ENCODE measurements at places on chromosomes 13 and 19. TPM values are rescaled to one million over a fixed set of nuclear protein-coding genes. Genes with fewer than 3 reads are reported as not detected.

- ATAC-seq: no peak
These were observed 1300.7 kb downstream of the PCDH9 start for GRCh38 chr13:65929436-65929835.

The ZNF497 gene
- total RNA-seq: 0.85 TPM

GRCh38 chr19:58037927-58038687 is 4.3 kb downstream of the ZSCAN1 start:
- peak; percentile 2 for ATAC-seq

- ATAC-seq: no peak
These were observed 10.8 kb upstream of the CCNA1 start for GRCh38 chr13:36421447-36421846.

- peak; percentile 57 for ATAC-seq
These were observed 68.6 kb downstream of the ERCC5 start for GRCh38 chr13:102914339-102914930.

- no peak for ATAC-seq
These were observed 29.5 kb downstream of the TMPRSS9 start for GRCh38 chr19:2389594-2389993.

The CCDC169 gene
- 11.6 TPM for total RNA-seq

DNA sequence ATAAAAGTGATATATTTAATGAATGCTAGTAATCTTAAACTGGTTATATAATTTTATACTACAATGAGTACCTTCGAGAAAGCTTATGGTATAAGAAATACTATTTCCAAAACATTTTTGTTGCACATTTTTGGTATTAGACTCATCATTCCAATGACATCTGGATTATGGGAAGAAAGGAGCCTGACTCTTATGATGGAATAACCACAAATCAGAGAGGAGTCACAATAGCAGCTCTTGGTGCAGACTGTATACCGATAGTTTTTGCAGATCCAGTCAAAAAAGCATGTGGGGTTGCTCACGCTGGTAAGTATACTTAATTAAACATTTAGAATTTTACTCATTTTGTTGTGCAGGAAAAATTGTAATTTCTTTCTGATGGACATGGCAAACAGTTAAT is 3.9 kb downstream of the LACC1 start:
- ATAC-seq: no peak

GRCh38 chr19:41222240-41222639 is 3.2 kb downstream of the AXL start:
- ATAC-seq: no peak

Measured in motor neuron (in vitro differentiated cells).